ENCODE measurements at places on chromosomes 7 and 10.

DNA sequence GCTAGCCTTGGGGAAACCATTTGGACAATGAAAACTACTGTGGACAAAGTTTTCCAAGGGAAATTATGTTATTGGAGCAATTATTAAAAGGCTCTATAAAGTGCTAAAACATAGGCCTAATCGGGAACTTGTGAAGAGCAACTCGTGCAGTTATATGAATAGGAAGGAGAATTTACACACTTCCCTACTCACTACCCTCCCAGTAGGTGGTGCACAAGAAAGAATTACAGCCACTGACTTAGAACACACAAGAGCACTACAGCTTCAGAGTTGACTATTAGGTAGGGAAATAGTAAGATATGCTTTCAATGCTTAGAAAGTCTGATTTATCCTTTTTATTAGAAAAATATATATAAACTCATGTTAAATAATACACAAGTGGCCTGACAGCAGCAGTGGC is 47.2 kb downstream of the GSAP start:
- no peak for DNase-seq

- DNase-seq: no peak
Measured at GRCh38 chr10:126634911-126635310, 35.6 kb downstream of the C10orf90 start.

- no peak for DNase-seq
Measured at GRCh38 chr10:106384496-106384895, 780.0 kb downstream of the SORCS1 start.

DNA sequence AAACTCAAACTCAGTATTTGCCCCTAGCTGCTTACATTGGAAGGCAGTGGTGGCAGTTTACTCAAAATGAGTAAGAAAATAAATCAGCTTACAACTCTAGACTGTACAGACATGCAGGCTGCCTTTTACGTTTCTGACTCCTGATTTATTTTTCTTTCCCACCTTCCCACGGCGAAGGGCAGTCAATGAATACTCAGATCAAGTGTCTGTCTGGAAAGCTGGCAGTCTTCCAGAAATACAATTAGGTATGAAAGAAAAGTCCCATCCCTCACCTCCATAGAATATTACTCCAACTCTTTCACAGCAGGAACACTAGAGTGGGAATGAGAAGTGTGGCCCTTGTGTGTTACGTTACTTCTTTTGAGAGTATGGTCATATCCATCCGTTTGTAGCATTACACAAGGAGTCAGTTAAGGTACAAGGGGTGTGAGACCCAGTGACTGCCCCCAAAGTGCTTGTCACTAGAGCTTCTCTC is 1.3 kb upstream of the PAPSS2 start:
- DNase-seq: no peak

- DNase-seq: no peak
Measured at GRCh38 chr10:56622335-56622973, 261.4 kb upstream of the ZWINT start.

DNA sequence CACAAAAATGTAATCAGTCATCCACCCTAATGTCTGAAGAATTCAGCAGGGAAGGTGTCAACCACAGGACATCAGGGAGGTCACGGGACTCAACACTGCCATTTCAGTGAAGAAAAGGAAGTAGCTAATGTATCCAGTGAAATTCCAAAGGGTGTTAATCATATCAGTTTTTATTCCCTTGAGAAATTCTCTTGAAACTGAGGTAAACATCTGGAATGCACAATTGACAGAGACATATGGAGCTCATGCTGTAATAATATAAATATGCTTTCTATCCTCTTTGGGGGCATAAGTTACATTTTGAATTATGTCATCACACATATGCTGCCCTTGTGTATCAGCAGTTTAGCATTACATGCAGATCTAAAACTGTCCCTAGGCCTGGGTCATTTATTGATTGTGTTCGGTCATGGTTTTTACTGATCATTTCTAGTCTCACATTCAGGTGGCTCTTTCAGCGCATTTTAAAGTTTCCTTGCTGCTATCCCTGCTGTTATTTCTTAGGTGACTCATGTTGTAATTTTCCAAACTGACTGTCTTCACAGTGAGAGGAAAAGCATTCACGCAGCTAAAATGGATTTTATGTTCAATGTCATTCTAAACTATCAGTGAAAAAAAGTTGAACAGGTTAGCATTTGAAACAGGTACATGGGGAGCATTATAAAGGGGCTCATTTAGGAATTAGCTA is 273.9 kb downstream of the TSPAN12 start:
- DNase-seq: no peak

DNA sequence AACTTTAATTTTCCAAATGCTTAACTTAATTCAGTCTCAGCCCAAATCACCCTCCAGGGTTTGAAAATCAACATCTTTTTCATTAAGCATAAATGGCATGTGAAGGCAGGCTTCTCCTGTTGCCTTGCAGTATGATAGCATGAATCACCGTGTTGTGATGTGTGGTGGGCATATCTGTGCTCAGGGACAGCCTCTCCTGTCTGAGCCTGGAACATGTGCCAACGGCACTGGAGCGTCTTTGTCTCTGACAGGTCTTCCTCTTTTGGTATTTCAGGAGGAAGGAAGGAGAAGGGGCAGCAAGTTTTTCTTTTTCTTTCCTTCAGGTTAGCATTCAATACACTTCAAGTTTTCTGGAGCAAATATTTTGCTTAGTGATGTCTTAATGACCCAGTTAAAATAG is 57.6 kb downstream of the LRGUK start:
- DNase-seq: no peak

- DNase-seq: no peak
Measured at GRCh38 chr7:45606931-45607330, 32.8 kb downstream of the ADCY1 start.

DNA sequence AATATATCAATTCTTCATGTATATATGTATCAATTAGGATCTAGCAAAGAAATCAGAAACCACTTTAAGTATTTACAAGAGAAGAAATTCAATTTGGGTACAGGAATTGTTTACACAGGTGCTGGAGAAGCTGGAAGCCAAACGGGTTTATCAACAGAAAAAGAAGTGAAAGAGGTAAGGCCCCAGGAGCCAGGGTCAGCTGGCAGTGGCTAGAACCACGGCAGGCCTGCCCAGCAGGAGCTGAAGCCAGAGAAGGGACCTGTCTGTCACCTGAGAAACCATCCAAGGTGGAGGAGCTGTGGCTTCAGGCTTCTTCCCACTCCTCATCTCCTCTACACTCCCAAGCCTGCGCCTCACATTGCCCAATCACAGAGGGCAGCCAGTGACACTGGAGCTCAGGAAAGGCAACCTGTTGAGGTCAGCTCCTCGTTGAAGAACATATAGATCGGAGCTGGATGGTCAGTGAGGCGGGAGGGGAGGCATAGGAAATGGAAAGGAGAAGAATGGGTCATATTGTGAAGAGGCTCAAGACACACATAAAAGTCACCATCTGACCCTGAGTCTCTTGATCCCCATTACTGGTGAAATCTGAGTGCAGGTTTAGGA is 182.6 kb downstream of the REEP3 start:
- DNase-seq: no peak

GRCh38 chr10:43980313-43980712 is 331.6 kb upstream of the ZNF32 start:
- DNase-seq: no peak

DNA sequence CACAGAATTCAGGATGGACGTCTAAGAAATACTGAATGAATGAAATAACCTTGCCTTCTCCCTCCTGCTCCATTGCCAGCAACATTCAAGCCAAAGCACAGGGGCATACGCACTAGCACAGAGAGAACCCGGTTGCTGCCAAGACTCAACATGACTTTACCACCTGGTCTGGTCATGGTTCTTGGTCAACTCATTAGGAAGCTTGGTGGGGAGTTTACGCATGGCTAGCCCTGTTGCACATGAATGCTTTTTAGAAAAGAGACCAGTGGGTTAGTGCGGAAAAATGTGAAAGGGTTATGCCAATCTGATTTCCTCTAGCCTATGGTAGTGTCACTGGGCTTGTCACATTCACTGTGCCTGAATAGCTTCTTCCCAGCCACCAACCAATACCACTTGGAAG is 187.6 kb upstream of the NEBL start:
- no peak for DNase-seq

DNA sequence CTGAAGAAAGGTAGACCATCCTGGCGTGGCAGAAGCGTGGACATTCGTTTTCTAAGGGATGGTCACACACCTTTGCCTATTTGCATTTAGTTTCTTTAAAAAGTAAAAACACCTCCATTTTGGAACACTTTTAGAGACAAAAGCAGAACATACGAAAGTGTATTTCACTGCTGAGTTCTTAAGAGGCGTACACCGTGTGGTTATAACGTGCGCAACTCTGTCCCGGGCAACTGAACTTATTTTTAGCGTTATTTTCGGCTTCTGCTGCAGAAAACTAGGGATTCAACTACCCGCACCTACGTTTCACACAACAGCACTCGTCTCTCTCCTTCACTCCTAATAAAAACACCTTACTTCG is 557 bp upstream of the LSM8 start:
- DNase-seq: no peak

DNA sequence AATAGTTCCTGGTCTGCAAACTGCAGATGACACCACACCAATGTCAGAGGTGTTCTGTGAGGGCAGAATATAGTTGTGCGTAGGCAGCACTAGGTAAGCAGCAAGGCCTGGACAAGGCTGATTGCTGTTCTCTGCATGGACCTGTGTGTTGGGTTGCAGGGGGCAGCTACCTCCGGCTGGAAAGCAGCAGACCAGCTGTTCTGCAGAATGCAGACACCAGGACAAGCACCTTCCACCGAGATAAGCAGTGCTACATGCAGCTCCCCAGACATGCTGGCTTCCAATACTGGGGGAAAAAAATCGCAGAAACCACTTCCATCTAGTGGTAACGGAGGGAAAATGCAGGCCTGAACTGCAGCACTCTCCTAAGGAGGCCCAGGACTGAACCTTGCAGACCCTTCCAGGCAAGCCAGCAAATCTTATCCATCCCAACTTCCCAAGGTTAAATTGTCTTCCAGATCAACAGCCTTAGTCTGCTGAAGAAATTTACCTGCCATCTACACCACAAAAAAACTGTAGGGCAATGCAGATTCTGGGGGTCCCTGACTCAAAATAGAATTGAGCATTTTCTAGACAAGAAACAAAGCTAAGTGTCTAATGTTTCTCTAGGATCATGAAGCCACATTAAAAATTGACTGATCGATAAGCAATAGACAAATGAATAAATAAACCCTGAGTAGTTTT is 50.5 kb upstream of the COBL start:
- no peak for DNase-seq

Data from stimulated activated naive CD4-positive, alpha-beta T cell (primary cell).